Stimulated activated naive CD4-positive, alpha-beta T cell (primary cell): ENCODE measurements at places on chromosomes 2 and 18.

GRCh38 chr2:54675738-54676137 lies 47.7 kb upstream of the EML6 start:
- DNase-seq, result no peak

- DNase-seq, result no peak
Measured at GRCh38 chr2:236873636-236874035, 212.1 kb upstream of the COPS8 start.

GRCh38 chr2:218386505-218387368 lies 4.7 kb downstream of the SLC11A1 start:
- DNase-seq, result no peak

DNA sequence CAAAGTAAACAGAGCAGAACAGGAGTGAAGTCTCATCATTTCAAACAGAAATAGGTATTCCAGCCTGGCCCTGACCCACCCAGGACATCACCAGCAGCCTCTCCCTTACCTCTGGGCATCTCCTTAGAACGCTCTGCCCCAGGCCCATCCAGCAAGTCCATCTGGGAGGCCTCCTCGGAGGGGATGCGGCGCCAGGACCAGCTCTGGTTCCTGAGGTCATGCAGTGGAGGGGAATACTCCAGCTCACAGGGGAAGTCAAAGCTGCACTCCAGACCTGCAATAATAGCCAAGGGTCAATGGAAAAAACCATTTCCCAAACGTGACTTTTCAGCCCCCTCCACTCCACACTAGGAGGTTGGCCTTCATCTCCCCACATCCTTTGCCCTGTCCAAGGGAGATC lies 226.6 kb downstream of the ALK start:
- DNase-seq, result no peak

- DNase-seq, result no peak
Measured at GRCh38 chr2:236337465-236338325, 73.5 kb upstream of the ASB18 start.

- no peak for DNase-seq
Measured at GRCh38 chr2:119155633-119156032, 2.9 kb downstream of the C1QL2 start.

GRCh38 chr2:20603791-20604190 lies 47.1 kb downstream of the HS1BP3 start:
- DNase-seq, result no peak
